AG10803 (cell line): ENCODE measurements at places on chromosomes 5 and 9.

DNA sequence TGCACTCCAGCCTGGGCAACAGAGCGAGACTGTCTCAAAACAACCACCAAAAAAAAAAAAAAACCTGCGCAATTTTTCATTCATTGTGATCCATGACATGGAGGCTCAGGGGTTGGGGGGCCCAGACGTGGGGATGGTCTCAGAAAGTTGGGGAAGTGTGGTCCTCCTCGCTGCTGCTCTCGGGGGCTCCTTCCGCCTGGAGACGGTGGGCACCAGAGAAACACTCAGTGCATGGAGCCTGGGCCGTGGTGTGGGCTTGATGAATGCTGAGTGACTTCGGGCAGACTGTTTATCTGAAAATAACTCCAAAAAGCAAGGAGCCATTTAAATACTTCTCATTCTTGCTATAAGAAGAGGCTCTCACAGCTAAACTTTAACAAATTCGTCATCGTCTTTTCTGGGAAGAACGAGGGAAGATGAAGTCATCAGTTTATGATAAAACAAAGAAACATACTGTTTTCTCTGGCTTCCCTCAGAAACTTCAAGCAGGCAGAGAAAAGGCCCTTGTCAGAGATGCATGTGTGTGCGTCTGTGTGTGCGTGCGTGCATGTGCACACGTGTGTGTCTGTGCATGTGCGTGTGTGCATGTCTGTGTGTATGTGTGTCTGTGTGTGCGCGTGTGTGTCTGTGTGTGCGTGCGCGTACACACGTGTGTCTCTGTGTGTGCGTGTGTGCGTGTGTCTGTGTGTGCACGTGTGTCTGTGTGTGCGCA is 35.0 kb downstream of the RASGEF1C start:
- no peak for DNase-seq

GRCh38 chr5:149223081-149223848 is 48.4 kb upstream of the AFAP1L1 start:
- DNase-seq: no peak

DNA sequence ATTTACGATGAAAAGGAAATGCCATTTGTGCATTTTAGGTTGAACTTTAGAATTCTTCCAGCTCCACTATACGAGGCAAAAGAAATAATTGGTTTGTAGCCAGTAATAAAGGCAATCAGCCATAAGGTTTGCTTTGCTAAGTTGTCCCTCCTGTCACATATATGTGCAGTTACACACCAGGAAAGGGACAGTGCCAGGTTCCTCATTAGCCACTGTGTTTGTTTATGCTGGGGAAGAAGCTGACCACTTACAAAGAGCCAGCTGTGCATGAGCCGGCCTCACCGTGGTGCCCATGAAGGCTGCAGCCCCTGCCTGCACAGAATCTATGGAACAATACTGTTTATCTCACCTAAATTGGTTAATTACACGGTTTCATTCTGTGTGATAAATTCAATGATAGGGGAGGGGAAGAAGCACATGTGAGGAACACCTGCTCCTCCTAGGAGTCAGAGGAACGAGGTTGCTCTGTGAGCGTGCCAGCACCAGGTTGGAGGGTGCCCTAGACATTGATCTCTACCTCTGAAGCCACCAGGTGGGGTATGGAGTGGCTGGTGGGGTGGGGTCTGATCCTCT is 173.8 kb upstream of the DAP start:
- no peak for DNase-seq

DNA sequence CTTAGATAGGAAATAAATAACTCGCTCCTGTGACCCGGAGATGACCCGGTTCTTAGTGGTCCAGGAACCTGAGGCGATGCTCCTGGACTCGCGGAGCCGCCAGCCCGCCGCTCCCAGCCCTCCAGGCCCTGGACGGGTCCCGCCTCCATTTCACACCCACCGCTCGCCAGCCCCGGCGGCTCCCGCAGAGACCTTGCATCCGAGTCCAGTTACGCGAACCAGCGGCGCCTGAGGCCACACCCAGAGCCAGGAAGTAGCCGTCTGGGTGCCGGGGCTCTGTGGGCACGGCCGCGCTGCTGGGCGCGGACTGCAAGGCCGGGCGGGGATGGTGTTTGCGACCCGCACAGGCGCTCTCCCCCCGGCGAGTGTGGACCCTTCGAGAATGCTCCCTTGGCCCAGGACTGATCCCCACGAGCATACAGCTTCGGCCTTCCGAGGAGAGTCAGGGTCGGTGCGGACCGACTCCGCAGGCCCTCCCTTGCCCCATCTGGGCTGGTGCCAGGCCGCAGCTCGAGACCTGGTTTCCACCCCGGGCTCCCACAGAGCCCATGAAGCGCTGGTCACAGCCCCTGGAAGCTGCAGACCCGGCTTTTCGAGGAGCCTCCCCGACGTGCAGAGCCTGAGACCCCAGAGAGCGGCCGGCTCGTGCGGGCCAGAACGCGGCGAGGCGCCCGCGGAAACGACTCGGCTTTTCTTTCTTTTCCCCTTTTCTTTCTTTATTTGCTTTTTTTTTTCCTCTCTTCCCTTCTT is 5.2 kb upstream of the BARX1 start:
- no peak for DNase-seq

DNA sequence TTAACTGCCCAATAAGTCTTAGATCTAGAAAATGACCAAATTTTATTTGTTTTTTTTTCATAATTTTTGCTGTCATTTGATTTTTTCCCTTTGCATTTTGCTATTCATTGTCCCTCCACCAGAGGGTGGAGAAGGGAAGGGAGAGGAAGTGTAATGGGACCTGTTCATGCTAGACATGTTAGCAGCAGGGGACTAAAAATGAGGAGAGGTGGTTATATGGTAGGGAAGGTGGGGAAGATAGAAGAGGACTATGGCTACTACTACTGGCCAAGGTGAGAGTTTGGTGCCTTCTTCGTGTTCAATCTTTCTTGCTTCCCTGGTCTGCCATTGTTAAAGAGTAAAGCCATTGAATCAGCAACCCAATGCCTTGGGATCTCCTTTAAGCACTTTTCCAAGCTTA is 6.4 kb downstream of the GRIA1 start:
- DNase-seq: peak; percentile 50
